ENCODE measurements at places on chromosomes 5 and 9. TPM values are rescaled to one million over a fixed set of nuclear protein-coding genes. Genes with fewer than 3 reads are reported as not detected.
A peak's percentile ranks its signal among the peaks of the same experiment; 100 is the strongest.

The JAKMIP2 gene
- total RNA-seq, result 3.1 TPM

DNA sequence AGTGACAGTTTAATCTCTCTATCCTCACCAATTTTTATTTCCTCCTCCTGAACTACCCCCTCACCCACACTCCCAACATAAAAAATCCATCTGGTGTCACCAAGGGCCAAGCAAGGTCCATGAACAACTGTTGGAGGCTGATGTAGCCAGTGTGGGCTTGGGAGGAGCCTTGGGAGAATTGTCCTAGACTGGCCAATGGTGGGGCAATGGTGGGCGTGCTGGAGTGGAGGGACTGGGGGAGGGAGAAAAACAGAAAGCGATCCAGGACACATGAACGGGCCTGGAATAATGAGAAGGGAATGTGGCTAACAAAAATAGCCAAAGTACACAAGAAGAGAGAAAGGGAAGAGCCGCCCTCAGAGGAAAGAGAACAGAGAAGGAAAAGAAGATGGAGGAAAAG lies 272.6 kb downstream of the ENC1 start:
- no peak for DNase-seq

The ACTBL2 gene
- total RNA-seq, result not detected

GRCh38 chr5:121962347-121962670 lies 534 bp downstream of the SRFBP1 start:
- no peak for DNase-seq

GRCh38 chr9:137374131-137374845 lies 48.7 kb downstream of the EXD3 start:
- peak; percentile 29 for DNase-seq

DNA sequence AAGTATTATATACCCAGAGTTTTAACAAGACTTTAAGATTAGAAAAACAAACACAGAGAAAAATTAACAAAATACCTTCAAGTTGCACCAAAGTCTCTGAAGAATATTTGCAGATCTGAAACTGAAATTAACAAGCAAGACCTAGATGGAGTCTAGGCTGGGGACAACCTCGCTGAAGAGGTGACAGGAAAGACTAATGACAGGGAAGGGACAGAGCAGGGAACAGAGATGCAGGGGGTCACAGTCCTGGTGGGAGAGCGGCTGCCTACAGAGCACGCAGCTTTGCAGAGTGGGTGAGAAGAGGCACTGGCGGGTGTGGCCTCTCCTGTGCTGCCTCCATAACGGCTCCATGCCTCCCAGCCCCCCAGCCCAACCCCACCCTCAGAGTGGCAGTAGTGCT lies 13.5 kb downstream of the RETREG1 start:
- no peak for DNase-seq

- peak; percentile 83 for DNase-seq
Observed at GRCh38 chr9:134378901-134379338, 52.7 kb downstream of the RXRA start.

The F12 gene
- total RNA-seq, result 0.36 TPM

- no peak for DNase-seq
Observed at GRCh38 chr9:17725399-17726010, 146.6 kb downstream of the SH3GL2 start.

The MRPS27 gene
- 64.0 TPM for total RNA-seq

The SIL1 gene
- 36.8 TPM for total RNA-seq

GRCh38 chr5:57698802-57699201 lies 216.2 kb upstream of the ACTBL2 start:
- DNase-seq, result no peak

DNA sequence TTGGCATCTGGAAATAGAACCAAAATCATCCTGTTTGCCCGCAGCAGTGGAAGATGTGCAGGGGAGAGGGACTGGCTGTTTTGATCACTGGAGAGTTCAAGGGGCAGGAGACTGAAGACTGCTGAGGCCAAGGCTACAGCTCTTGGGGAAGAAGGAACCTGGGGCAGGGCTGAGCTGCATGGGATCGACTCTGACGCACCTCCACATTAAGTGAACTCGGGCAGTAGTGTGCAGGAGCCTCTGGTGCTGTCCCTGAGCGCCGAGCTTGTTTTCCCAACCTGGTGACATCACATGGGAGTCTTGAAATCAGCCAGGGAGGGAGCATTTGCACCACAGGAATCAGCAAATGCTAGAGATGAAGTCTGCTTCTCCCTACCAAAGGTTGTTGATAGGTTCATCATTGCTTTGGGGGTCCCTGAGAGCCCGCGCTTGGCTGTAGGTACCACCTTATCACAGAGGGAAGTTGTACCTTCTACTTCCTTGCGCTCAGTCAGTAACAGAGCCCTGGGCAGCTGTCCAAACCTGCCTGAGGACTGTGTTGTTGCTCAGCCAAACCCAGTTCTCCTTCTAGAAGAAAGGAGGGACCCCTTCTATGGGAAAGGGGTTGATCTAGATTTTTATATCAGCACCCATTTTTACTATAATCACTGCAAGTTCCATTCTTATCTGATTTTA lies 52.3 kb upstream of the CTSL start:
- DNase-seq, result no peak

The SLC6A7 gene
- total RNA-seq, result not detected

The OCLN gene
- 3.9 TPM for total RNA-seq

The UGT3A1 gene
- total RNA-seq, result not detected

The SLC36A3 gene
- total RNA-seq, result not detected

The CDC20B gene
- not detected for total RNA-seq

GRCh38 chr5:69007726-69008368 lies 86.0 kb upstream of the SLC30A5 start:
- DNase-seq, result no peak

The BTNL3 gene
- total RNA-seq, result not detected

The EPB41L4B gene
- total RNA-seq, result 0.49 TPM

The FBP1 gene
- 7.1 TPM for total RNA-seq

DNA sequence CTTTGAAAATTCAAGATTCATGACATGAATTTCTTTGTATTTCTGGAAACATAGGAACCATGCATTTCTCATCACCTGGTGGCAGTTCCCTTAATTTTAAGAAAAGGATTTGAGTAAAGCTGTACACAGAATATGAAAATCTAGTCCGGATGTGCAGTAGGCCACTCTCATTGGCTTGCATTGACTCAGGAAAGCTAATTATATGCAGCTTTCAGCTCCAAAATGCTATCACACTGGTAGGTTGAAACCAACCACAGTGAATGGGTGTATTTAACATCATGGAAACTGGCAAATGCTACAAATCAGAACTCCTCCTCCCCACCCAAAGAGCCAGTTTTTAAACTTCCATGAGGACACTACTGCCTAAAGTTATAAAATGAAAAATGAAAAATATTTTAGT lies 161.6 kb upstream of the FBXL17 start:
- DNase-seq, result no peak

GRCh38 chr5:9056046-9056445 lies 489.8 kb downstream of the SEMA5A start:
- no peak for DNase-seq

The KIF20A gene
- total RNA-seq, result not detected

Measured in sigmoid colon (tissue), 7 donors.